ENCODE measurements at places on chromosomes 1 and 21.

- no peak for DNase-seq
Observed at GRCh38 chr21:21631961-21632360, 633.8 kb downstream of the NCAM2 start.

DNA sequence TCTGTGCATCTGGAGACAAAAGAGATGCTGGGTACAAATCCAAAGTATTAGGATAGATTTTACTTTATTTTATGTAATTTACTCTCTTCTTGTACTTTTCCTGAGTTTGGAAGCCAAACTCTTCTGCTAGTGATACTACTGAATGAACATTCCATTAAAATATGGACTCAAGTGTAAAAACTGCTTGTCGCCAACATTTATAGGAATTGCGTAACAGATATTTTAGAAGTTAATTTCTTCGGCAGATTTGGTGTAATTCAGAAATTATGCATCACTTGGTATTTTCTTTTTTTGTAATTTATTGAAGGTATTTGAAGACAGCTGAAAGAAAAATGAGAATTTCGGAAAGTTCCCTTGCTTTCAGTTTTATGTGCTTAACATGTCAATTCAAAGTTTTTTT, 137.0 kb downstream of the RABGAP1L start:
- no peak for DNase-seq

- DNase-seq = peak; percentile 32
Observed at GRCh38 chr1:56788588-56788987, 30.6 kb downstream of the FYB2 start.

DNA sequence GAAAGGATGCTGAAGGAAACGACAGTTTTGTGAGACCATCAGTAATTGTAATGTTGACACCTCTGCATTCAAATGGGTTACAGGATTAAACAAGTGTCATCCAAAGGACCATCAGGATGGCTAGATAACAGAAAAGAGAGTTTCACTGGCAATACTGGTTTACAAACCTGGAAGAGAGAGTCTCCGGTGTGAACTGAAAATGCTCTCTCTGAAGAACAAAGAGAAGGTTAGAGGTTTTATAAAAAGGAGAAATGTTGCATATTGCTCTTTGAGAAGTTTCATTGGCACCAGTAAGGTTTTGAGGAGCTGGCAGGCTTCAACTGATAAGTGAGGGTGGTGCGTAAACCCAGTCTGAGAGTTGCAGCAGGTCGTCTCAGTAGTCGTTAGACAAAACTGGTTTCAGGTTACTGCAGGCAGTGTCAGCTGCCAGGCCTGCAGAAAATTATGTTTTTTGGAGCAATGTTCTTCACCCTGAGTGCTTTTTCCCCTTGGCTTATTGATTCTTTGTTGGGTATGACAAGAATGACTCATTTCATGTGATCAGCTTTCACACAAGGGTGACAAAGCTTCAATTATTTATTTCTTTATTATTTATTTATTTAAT, 42.2 kb downstream of the KCNK1 start:
- no peak for DNase-seq

DNA sequence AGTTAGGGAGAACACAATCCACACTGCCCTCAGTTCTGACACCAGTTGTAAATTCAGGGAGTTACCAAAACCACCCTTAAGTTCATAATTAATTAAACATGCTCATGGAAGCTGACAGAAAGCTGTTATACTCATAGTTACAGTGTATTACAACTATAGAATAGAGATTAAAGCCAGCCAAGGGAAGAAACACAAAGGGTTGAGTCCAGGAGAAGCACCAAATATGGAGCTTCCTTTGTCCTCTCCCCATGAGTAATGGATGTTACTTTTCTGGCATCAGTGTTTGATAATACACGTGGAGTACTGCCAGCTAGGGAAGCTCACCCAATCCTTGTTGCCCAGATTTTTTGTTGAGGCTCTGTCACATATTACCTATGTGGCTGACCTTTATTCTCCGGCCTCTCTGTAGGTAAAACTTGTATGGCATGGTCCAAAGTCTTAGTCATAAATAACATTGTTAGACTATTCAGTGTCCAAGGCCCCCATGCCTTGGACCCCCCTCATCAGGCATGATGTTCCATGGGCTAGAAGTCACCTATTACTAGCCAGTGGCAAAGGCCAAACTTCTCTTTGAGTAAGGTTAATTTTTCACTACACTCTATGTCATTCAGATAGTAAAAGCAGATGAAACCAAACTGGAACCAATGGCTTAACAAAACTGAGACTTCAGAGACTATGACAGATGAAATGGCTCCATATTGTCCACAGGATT, 175.7 kb downstream of the GPR52 start:
- no peak for DNase-seq

Data from NCI-H187 (cell line).